ENCODE measurements at places on chromosomes 7 and 10.
A peak's percentile ranks its signal among the peaks of the same experiment; 100 is the strongest.

DNA sequence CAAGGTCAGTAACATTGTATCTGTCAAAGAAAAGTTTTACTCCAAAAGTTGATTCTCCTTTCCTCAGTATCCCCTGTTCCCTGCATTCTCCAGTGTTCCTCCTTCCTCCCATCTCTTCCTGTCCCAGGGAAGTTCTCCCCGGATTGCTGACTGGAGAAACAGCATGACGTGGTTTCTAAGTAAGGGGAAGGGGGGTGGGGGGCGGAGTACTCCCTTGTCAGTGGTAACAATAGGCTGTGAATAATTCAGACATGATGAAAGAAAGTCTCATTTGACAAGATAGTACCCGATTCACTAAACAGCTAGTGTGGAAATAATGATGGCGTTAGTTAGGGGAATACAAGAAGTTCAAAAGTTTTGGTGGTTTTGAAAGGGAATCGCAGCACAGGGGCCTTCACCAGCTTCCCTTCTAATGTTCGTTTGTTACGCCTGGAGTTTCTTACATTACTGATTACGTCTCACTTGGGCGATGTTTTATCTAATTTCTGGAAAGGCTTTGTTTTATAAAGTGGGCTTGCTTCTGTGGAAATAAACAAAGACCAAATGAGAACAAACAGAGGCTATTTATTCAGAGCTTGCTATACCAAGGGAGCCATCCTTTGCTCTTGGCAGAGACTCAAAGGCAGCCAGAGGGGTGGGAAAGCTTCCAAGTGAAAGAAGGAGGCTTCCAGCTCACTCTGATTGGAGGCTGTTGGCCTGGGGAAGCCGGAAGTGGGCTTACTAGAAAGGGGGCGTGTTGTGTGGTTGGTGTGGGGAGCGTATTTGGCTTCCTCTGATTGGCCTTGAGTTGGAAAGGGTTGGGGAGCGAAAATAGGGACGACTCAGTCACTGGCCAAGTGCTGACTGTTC lies 453.7 kb downstream of the SDK1 start:
- DNase-seq: peak; percentile 89

- no peak for DNase-seq
Observed at GRCh38 chr10:51964630-51965029, 265.2 kb upstream of the CSTF2T start.

DNA sequence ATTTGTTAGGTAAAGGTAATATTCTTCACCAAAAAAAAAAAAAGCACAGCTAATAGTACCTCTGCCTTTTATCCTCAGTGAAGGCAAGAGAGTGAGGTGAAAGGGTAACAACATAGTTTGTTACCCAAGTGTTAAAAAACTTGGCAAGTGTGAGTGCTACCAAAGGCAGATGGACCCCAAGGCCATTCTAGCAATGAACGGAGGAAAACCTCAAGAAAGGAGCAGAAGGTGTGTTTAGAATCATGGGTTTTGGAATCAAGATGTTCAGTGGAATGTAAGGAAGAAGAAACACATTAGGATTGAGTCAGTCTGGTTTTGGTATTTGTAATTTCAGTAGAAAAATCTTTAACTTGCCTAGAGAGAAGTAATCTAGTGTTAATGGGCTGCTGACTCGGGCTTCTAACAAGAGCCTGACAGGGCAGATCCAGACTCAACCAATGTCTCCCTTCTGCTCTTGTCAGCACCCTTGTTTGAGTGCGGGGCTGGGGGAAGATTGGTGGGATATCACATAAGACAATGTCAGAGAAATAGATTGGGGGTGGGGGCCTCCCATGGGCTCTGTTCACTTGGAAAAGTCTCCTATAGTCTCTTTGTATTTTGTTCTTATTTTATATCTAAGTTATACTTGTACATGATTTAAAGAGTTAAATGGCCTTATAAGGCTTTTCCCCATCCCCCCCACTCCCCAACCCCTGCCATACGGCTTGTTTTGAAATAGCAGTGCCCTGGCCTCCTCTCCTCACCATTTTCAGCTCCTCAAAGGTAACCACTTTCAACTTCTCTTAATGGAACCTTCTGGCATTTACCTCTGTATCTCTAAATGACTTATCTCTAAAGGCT lies 44.4 kb downstream of the SCD start:
- DNase-seq: no peak

GRCh38 chr7:44101303-44101965 lies 2.7 kb upstream of the AEBP1 start:
- no peak for DNase-seq

GRCh38 chr10:69315100-69315542 lies 36.8 kb downstream of the HK1 start:
- no peak for DNase-seq

DNA sequence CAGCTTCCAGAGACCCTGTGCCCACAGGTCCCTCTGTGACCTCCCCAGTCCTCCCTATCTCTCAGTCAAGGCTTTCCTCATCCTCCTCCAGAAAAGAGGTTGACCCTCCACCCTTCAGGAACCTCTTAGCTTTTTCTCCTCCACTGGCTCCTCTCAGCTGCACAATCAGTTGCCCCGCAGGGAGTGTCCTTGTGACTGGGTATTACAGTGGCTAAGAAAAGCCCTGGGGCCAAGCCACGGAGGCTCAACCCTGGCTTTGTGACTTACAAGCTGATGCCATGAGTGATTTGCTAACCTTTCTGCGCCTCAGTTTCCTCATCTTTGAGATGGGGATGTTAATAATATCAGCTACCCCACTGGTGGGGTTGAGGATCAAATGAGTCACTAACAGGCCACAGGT lies 66.4 kb upstream of the ZMIZ1 start:
- no peak for DNase-seq

DNA sequence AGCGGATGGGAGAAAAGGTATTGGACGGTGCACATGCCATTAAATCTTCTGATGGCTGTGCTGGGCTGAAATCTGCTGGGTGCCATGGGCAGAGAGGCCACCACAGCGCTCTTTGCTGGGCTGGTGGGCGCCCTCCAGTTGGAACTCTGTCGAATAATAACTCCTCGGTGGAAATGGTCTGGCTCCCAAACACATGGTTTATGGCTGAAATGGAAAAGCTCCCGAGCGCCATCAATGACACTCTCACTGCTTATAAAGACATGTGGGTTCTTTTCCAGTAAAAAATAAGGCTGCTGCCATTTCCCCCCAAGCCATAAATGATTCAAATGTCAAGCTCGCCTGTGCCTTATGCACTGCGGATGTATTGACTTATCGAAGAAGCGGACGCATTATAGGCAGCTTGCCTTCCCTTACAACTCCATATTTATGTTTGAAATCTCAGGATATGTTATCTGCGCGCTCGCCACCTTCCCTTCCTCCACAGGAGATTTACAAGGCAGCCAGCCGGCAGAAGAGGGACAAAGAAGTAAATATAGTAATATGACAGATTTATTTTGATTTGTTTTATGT lies 239.0 kb upstream of the MKI67 start:
- no peak for DNase-seq

GRCh38 chr10:16662923-16663322 lies 141.2 kb upstream of the C1QL3 start:
- DNase-seq: no peak

DNA sequence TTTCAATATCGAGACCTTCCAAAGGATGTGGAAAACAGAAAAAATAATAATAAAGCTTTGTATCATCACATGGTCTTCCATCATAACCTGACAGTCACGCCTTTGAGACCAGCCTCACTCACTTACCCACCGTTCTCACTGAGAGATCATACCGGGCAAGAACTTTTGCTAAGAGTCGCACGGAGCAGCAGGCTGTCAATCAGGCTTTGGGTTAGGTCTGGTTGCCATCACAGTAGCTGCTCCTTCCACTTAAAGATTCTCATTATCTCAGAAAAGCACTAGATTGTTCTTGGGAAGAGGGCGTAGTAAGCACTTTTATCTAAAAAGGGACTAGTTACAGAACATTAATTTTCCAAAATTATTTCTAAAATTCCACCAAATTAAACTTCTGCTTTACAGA lies 2.0 kb downstream of the RELN start:
- DNase-seq: no peak

DNA sequence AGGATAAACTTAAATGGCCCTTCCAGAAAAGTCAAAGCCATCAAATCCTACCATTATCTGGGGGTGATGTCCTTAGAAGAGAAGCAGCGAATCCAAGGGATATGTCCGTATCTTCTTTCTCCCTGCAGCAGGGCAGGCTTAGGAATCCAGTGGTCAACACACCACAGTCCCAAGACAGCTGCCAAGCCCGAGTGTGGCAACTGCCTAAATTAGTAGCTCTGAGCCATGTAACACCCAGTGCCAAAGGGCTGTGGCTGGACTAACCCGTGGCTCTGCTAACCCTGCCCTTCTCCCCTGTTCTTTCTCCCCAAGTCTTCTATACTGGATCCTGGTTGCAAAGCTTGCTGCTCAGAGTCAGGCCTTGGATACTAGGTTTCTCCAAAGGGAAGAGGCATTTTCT lies 74.8 kb downstream of the CDK1 start:
- no peak for DNase-seq

DNA sequence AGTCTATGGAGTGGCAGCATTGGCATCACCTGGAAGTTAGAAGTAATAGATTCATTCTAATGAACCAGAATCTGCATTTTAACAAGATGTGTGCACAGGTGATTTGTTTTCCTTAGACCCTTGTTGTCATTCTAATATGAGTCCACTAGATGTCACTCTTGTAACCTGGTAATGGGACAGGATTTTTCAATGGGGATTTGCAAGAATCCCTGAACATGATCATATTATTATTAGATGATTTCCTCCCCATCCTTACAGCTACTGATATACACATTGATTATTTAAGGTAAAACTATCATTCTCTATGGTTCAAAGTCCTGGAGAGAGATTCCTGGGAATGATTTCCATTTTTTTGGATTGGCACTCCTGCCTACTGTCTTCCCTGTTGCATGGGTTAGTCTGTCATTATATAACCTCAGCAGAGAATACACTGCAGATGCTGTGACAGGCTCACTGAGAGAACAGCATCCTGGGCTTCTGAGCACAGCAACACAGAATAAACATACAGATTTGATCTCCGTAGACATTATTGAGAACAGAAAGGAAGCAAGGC lies 194.9 kb downstream of the SUGCT start:
- DNase-seq: peak; percentile 36
